ENCODE measurements at places on chromosomes 12 and 14.

- no peak for DNase-seq
Observed at GRCh38 chr12:111268738-111269572, 99.9 kb downstream of the PHETA1 start.

GRCh38 chr12:130029151-130029550 lies 125.3 kb upstream of the TMEM132D start:
- DNase-seq = no peak

- DNase-seq = no peak
Observed at GRCh38 chr14:96962337-96962736, 165.2 kb downstream of the VRK1 start.

GRCh38 chr12:119378903-119379302 lies 44.4 kb downstream of the CCDC60 start:
- no peak for DNase-seq

GRCh38 chr12:84689638-84690037 lies 223.0 kb downstream of the SLC6A15 start:
- DNase-seq = no peak

DNA sequence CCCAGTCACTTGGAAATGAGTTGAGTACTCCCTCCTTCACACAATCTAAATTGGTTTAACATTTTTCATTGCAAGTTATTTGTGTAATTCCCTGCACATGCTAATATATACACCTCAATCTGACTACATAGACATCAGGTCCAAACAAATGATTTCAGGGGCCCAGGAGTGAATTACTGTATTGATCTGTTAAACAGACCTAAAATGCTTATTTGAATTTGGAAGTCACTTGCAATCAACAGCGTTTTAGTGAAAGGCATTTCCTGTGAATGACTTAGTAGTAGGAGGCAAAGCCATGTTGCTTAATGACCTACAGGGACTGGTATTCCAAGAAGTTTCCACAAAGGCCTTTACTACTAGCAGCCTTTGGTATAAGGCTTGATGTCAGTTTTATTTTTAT lies 22.6 kb upstream of the SLC15A5 start:
- no peak for DNase-seq

DNA sequence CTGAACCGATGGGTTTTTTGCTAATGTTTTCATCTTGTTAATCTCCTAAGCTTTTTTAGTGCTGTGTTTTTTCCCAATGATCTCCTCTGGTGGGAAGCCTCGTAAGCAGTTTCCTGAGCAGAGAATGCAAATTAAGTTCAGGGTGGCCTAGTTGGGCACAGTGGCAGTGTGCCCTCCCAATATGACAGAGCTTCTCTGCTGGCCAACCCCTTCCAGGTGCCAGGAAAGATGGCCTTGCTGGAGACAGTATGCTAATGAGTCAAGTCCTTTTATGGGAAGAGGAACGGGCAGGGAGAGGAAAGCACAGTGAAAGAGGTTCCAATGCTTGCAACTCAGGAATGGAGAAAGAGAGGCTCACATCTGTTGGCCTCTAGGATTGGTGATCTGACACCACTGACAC lies 115.8 kb downstream of the GCH1 start:
- DNase-seq = no peak

- no peak for DNase-seq
Observed at GRCh38 chr12:47889040-47889439, 15.8 kb downstream of the VDR start.

DNA sequence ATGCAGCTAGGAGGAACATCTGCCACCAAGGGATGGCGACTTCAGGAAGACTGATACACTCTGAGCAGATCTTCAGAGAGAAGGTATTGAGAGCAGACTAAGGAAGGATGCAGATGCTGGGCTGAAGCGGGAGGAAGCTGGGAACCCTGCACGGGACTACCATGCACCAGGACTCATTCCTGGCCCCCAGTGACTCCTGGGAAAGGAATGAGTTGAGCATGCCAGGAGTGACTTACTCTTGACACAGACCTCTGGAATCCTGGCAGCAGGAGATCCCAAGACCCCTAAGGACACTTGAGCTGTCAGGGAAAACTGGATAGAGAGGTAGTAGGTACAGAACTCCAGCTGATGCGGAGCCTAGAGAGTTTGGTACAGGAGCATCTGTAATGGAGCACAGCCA lies 336.1 kb downstream of the RPS29 start:
- no peak for DNase-seq

- no peak for DNase-seq
Observed at GRCh38 chr14:88975926-88976325, 151.5 kb downstream of the TTC8 start.

DNA sequence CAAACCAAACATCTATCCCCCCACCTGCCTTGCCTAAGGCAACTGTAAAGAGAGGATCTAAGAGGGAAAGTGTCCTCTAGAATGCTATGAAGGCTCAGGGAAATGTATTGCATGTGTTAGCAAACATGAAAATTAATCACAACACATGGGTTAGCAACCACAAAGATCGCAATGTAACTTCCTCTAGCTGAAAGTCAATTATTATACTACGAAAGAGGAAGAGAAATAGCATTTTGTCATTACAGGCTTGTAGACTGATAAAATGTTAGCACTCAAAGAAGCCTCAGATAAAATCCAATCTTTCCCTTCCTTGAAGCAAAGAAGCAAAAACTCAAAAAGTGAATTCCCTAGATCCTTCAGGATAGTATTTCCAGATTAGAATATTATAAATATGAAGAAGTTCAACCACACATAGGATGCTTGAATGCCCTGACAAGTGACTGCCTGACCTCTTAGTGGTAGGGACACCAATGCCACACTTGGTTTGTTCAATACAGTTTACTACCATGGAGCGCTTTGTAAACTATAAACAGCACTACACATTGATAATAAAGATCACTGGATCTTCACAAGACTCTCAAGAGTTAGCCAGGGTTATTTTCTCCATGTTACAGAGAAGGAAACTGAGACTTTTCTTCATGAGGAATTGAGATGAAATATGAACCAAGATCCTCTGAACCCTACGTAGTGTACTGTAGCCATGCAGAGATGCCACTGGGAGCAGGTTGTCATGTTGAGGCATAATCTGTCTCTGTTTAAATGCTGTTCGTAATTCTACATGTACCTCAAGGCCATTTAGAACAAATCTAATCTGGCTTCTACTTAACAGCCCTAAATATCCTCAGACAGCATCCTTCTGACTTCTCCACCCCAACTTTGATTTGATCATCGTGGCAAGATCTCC lies 100.7 kb downstream of the ITPR2 start:
- DNase-seq = no peak

DNA sequence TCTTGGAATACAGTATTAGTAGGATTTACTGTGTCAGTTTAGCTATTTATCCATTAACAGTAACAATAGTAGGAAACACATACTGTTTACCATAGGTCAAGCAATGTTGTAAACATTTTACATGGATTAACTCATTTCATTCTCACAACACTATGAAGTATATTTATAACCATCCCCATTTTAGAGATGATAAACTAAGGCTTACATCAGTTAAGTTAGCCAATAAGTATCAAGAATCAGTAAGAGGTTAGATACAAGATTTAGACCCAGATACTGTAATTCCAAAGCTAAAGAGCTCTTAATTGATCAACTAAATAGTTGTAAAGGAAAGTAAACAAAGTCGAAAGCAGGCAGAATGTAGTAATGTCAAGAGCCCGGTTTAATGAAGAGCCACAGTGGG lies 1.1 kb downstream of the SYNJ2BP start:
- DNase-seq = no peak

- no peak for DNase-seq
Observed at GRCh38 chr14:76958020-76958979, 70.2 kb downstream of the IRF2BPL start.

GRCh38 chr12:97713270-97713669 lies 250.7 kb downstream of the RMST start:
- no peak for DNase-seq

- DNase-seq = no peak
Observed at GRCh38 chr12:79408689-79409088, 282.1 kb downstream of the PAWR start.
